ENCODE measurements at places on chromosomes 5 and 9. TPM values are rescaled to one million over a fixed set of nuclear protein-coding genes. Genes with fewer than 3 reads are reported as not detected.

The ADGRD2 gene
- polyA plus RNA-seq, result not detected

The PRELID2 gene
- 1.7 TPM for polyA plus RNA-seq

The LCN9 gene
- polyA plus RNA-seq, result not detected

The SPATA31E1 gene
- polyA plus RNA-seq, result not detected

The HAVCR2 gene
- 0.80 TPM for polyA plus RNA-seq

The TRIM7 gene
- polyA plus RNA-seq, result 3.6 TPM

The LCN12 gene
- 0.46 TPM for polyA plus RNA-seq

All from heart left ventricle (tissue), 16 donors.